Tibial nerve (tissue), 4 donors: ENCODE measurements at places on chromosomes 12 and 14. TPM values are rescaled to one million over a fixed set of nuclear protein-coding genes. Genes with fewer than 3 reads are reported as not detected.

The FGF6 gene
- not detected for total RNA-seq

GRCh38 chr14:73736842-73737241 lies 22.7 kb upstream of the PNMA1 start:
- no peak for DNase-seq

- no peak for DNase-seq
Measured at GRCh38 chr14:64786296-64787149, 82.3 kb downstream of the PLEKHG3 start.

- no peak for DNase-seq
Measured at GRCh38 chr14:88079624-88080023, 74.7 kb downstream of the GPR65 start.

- DNase-seq = no peak
Measured at GRCh38 chr12:87311206-87311605, 718.0 kb downstream of the C12orf50 start.
